ENCODE measurements at places on chromosomes 2 and 18.
A peak's percentile ranks its signal among the peaks of the same experiment; 100 is the strongest.

DNA sequence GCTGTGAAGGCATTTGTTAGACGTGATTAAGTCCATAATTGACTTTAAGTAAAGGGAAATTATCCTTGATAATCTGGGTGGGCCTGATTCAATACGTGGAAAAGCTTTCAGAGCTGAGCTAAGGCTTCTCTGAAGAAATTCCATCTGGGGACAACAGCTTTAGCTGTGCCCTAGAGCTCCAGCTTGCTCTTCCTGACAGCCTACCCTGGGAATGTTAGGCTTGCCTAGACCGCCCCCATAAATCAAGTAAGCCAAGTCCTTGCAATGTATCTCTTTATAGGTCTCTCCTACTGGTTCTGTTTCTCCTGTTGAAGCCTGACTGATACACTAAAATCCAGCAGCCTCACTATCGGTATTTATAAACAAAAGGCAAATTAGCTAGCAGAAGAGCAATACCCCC, 160.0 kb downstream of the STK39 start:
- no peak for DNase-seq

- DNase-seq, result peak; percentile 80
These were observed 680 bp downstream of the CTDSP1 start for GRCh38 chr2:218400167-218400929.

- DNase-seq, result no peak
These were observed 154.5 kb downstream of the RPIA start for GRCh38 chr2:88845772-88846661.

DNA sequence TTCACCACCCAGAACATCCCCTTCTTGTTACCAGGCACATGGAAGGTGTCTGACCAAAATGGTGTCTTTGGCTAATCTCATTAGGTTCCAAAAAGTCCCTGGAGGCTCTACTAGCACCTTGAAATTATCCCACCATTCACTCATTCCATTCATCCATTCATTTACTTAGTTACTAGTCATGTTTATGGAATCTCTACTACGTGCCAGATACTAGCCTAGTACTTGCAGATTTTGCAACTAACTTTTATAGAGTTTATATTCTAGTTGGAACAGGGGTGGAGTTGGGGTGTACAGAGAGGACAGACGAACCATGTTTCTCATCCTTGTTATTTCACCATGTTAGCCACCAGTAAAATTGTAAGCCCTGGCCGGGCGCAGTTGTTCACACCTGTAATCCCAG, 4.0 kb upstream of the NOP58 start:
- DNase-seq, result no peak

DNA sequence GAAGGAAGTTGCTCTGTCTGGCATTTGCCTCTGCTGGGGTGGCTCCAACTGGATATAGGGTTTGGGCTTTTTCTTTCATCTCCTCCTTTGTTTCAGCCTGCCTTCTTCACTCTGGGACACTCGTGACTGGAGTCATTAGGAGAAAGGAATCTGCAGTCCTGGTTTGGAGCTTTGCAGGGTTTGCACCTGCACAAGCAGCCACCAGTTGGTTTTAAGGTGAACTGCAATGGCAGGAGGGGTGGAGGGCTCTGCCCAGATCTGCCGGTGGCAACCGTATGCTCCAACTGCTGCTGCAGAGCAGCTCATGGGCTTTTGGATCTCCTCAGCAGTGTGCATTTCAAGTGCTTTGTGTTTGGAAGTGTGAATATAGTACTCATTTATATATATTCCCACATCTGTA, 131.3 kb upstream of the MGAT5 start:
- no peak for DNase-seq

DNA sequence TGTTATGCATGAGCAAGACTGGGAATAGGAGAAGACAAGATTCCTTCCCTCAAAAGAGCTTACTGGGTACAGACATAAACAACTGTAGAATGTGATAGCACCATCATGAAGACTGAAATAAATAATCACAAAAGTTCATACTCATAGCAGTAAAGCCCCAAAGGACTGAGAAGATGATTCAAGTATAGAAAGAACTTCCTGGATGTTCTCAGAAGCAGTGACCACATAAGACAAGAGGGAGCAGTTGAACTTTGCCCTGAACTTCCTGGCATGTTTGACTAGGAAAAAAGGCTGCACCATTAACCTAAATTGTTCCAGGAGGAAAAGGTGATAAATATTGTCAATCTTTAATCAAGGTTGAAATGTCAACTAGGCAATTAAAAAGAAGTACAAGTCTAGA, 57.8 kb upstream of the CCDC141 start:
- DNase-seq, result no peak

DNA sequence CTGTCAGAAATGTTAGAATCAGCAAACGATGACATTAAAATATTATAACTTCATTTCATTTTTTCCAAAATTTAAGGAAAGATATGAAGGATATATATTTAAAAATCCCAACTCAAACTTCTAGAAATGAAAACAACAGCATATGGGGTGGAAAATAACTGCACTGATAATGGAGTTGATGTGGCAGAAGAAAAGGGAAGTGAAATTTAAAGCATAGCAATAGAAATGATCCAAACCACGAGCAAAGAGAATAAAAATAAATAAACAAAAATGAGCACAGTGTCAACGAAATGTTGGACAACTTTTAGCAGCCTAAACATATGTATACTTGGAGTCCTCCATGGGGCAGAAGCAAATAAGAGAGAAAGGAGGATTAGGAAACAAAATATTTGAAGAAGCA, 280.2 kb downstream of the KCNJ3 start:
- no peak for DNase-seq

DNA sequence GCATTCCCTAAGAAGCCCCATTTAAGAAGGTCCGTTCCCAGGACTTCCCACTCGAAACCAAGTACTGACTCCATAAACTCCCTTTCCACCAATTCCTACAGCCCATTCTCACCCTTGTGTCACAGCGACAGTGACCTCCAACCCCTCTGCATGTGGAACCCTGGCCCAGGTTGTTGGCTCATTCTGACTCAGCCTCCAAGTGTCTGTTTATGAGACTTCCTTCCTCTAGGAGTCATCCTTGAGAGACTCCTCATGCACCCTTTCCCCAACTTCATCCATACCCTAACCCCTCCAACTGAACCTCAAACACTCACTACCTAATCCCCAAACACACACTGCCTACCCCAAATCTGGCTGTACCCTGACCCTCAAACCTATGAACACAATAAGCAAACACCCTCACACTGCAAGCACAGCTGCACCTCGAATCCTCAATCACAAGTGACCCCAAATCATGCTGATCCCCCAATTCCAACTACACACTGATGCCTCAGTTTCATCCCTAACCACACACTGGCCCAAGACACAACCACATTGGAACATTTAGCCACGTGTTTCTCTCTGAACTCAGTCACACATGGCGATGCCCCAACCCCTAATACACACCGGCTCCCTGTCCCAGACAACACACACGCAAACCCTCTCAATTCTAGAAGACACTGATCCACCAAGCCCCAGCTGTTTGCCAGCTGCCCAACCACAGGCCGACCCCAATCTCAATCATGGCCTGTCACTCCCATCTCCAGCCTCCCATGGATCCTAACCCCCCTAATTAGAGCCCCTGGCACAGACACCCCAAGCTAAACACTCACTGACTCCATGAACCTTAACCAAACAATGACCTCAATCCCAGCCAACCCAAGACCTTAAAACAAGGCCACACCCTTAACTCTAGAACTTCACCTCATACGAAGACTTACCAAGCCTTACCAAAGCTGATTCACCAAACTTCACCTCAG, 219.6 kb downstream of the CYP26B1 start:
- DNase-seq, result peak; percentile 32

GRCh38 chr2:181558371-181558770, 98.5 kb downstream of the CERKL start:
- no peak for DNase-seq

GRCh38 chr2:173874003-173874893, 90.9 kb downstream of the SP3 start:
- DNase-seq, result no peak

- no peak for DNase-seq
These were observed 2139.8 kb upstream of the CELF4 start for GRCh38 chr18:39705362-39705761.

DNA sequence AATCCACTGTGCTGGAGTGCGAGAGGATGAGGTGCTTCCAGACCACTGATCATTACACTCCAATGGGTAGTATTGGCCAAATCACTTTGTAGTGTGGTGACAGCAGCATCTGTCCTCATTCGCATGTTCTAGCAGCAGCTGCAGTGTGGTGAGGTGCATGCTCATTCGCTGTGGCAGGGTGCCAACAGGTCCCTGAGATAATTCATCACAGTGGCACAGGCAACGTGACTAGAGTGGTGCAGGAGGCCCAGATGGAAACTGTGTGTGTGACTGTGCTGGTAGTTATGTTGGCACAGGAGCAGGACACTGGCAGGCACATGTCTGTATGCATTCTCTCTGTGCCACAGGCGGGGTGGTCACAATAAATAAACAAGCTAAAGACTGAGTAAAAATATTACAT, 329.5 kb upstream of the SYT4 start:
- DNase-seq, result no peak

- DNase-seq, result no peak
These were observed 13.3 kb upstream of the CNNM3 start for GRCh38 chr2:96802721-96803120.

GRCh38 chr2:240452462-240453256, 17.2 kb downstream of the GPC1 start:
- DNase-seq, result no peak

- DNase-seq, result no peak
These were observed 22.7 kb upstream of the NFU1 start for GRCh38 chr2:69459936-69460335.

DNA sequence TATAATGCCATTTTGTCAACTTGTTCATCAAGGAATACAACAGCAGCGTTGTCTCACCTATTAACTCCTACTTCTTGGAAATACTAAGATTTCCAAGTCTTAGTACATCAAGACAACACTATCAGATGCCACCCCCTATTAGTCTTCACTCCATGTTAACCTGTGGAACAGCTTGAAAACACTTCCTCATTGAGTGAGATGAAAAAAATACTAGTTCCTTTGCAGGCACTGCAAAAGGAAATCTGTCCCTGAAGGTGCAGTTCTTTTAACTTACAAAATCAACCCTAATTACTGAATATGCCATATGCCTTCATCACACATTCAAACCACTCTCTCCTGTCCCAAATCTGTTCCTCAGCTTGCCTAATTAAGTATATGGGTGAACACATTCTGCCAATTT, 4.0 kb downstream of the CWC22 start:
- DNase-seq, result no peak

- DNase-seq, result no peak
These were observed 174.9 kb downstream of the ETAA1 start for GRCh38 chr2:67571785-67572718.

DNA sequence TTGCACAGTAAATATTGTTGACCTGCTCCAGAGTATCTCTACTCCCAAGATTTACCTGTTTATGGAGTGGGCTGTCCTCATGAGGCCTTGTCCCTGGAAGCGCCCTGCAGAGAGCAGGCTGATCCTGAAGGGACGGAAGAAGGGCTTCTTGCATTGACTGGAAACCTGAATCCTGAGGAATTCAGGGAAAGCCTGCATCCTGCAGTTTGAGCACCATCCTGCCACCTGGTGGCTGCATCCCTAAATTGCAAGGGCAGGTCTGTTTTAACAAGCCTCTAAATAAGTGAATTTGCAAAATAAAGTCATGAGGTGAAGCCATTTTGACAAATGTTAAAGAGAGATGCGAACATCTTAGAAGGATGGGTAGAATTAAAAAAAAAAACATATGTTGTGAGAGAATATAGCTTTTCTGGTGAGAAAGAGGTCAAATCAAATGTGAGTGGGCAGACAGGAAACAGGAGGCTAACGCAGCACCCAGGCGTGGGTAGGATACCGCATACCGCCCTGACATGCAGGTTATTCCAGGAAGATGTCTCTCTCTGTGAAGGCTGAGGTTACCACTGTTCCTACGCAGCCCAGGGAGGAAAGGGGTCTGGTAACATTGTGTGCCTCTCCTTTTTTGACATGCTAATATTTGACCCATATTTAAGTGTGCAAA, 754.9 kb downstream of the RNF144A start:
- DNase-seq, result peak; percentile 88

DNA sequence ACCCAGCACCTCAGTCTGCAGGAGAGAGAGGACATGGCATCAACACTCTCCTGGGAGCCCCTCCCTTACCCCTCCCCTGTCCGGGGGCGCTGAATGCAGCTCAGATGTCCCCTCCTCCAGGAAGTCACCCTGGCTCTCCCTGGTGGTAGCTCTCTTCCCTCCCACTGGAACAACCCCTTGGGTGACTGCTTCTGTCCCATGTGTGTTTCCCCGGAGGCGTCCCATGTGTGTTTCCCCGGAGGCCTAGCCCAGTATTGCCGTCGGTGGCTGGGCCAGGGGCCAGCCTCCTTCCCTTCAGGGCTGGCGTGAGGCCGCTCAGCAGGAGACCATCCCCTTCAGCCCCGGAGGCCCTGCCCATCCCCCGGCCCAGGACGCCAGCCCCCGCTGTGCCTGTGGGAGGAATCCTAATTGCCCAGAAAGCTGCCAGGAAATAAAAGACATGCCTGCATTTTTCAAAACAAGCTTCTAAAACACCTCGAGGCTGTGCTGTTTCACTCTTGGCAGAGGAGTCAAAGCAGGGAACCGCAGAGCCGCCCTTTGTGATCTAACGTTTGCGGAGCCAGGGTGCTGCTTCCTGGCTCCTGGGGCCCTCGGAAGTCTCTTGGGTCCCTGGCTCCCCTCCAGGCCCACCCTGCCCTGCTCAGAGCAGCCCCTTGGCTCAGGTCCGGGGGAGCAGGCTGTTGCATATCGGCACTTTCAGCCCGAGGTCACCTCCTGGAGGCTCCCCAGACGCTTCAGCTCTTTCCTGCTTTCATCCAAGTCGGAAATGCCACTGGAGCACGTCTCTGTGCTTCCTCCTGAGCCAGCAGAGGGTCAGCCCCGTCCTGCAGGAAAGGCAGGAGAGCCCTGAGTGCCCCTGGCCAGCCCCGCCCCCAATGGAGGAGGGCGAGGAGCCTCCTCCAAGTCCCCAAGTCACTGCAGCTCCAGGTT, 11.4 kb downstream of the SNED1 start:
- DNase-seq, result peak; percentile 77

DNA sequence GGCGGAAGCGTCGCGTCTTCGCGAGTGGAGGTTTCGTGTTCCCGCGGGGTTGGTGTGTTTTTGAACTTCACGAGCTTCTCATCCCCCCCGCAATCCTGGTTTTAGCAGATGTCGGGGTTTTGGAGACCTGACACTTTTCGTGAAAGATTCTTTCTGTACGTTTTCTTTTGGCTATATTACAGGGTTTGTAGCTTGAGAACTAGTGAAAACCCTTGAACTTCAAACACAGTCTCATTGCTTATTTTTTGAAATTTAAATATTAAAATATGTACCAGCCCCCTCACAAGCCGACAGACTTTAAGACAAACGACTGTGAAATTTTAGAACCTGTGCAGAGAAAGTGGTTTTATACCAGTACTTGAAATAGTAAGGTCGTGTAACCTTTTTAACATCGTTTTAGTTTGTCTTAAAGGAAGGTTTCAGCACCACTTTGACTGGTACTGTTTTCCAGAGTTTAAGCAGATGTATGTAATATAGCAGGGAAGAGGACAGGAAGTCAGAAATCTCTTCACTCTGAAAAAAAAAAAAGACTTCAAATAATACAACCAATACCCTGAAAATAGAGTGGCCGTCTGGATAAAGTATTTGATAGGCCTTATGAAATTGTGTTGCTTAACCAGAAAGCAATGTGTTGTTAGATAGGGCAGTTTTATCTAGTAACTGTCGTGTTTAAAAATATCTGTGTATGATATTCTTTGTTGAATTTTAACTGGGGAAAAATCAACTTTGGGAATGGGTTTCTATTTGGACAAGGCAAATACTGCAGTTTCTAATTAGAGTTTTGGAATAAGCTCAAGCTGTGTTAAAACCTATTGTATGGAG, 1.4 kb downstream of the SPATS2L start:
- DNase-seq, result no peak

All from activated CD8-positive, alpha-beta memory T cell treated with anti-CD3 and anti-CD28 coated beads for 24 hours (primary cell).